ENCODE measurements at places on chromosomes 3 and 15.

GRCh38 chr3:139527265-139527664, 12.3 kb downstream of the RBP1 start:
- no peak for DNase-seq

GRCh38 chr3:56802378-56802745, 613 bp upstream of the ARHGEF3 start:
- no peak for DNase-seq

GRCh38 chr3:10435850-10436249, 69.5 kb downstream of the ATP2B2 start:
- DNase-seq, result no peak

DNA sequence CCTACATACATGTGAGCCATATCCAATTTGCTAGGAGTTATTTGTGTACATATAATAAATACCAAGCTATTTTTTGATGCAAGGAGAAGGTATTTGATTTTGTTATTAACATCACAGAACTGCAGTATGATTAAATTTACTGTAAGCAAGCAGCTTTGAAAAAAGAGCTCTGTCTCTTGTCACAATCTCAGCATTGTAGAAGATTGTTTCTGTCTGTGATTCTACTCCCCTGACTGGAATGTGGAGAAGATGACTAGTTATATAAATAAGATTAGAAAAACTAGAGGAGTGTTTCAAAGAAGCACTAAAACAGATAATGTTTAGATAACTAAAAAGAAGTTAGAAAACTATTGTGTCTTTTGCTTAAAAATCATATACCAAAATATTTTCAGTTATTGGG, 17.1 kb upstream of the DCBLD2 start:
- DNase-seq, result no peak

- no peak for DNase-seq
These were observed 109.8 kb upstream of the TBC1D5 start for GRCh38 chr3:17852217-17852616.

GRCh38 chr15:80953001-80953952, 36.3 kb downstream of the MESD start:
- DNase-seq, result no peak

DNA sequence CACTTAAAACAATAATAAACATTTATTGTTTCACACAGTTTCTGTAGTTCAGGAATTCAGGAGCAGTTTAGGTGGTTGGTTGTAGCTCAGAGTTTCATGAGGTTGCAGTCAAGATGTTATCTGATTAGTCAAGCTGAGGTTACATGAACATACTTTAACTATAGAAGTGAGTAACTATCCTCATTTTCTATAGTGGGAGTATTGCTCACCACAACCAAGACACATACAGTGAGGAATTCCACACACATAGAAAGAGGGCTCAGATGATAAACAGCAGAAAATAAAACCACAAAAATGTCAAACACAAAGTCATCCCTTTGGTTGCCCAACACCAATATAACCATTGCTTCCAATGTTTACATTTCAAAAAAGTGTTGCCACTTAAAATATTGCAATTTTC, 13.6 kb downstream of the SCN11A start:
- DNase-seq, result peak; percentile 68

DNA sequence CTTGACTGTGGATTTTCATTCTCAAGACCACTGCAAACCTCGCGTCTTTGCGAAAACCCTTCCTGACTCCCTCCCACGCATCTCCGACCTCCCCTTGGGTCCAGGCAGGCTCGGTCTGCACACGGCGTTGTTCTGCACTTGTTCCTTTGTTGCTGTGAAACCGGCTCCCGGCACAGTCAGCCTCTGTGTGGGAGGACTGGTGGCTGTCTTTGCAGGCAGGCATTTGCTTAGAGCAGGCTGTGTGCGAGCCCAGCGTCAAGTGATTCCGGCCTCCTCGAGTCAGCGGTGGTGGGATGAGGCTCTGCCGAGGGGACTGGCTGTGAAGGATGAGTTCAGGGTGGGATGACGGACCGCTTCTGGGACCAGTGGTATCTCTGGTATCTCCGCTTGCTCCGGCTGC, 102.6 kb upstream of the ROPN1 start:
- no peak for DNase-seq

DNA sequence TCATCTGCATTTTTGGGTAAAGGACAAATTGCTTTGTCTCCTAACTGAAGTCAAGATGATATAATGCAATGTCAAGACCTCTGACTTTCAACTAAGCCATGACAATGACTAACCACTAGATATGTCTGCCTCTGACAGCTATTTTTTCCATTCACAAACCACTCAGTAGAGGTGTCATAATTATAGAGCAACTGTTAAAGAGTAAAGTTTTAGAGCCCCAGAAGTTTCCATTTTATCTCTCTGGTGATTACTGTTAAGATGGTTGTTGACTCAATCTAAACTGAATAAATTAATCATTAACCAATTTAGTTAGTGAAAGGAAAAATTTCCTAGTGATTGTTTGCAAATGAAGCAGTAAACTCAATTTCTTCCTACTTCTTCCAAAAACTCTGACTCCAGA, 779.9 kb downstream of the GRM7 start:
- no peak for DNase-seq

DNA sequence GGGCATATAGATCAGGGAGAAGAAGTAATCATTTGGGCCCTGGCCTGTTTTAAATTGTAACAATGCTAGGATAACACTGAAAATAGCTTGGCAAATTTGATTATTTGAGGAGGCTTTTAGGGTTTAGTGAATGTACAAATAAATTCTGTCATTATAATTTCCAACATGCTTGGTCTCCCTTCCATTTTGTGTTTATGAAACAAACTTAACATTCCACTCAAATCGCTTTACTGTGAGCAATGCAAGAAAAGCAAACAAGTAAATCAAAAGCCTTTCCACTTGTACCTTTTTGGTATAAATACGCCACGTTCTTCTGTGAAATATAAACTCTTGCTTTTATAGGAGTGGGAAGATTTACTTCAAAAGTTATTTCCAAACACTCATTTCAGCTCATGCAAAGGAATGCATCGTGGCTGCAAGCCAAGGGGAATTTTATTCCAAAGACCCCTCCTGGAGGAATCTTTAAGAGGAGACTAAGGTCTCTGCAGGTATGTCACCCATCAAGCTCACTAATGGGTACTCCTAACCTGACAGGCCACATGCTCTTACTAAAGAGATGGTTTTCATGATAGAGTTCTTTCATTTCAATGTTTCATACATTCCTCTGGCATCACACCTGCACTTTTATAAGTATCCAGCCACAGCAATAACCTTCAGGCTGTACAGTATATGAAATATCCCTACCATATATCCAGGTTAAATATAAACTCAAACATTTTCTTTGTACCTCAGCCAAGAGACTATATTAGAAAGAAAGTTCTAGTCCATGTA, 115.2 kb downstream of the P3H2 start:
- no peak for DNase-seq

- DNase-seq, result peak; percentile 99
These were observed at the start of gene RARB for GRCh38 chr3:25427942-25428788. Gene RARB (plus strand): TSS chr3:25428263. CDS start chr3:25428732, 469 bp downstream.

DNA sequence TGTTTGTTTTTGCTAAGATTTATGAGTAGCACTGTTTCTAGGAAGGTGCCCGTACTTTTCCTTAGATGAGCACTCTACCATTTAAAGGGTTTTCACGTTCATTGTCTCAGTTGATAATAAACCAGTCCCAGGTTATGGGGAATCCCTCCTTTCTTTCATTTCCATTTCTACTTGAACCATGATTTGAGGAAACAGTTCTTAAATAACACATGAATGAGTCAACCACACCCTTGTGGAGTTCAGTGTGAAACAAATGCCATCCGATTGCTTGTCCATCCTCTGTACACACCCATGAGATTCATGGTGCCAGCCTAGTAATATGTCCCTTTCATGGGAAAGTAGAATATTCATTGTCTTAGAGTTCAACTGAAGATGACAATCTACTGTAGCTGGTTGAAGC, 23.1 kb downstream of the CMTM8 start:
- DNase-seq, result no peak

DNA sequence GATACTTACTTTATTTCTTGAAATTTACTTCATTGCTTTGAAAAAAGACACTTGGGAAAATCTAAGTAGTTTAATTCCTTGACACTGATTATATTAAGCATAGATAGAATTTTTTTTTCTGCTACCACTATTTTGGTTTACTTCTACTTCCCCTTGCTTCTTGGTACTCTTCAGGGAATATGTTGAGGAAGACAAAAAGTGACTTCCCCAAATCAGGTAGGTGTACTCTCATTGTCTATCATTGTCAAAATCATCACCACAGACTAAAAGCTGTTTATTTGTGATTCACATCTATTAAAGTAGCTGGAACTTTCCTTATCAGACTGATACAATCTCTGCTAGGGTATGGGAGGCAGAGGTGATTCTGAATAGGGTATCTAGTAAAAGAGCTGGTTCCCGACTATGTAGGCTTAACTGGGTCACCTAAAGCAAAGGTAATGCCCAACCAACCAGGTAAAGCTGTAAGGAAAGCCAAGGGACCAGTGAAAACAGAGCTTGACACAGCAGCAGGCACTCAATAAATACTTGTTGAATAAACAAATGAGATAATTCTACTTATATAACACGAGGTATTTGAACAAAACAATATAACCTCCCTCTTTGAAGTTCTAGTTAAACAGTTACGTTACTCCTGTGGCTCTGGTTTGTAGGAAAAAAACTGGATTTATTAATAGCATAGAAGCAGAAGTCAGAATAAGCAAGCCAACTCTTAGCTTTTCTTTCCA, 346.9 kb downstream of the PLCL2 start:
- no peak for DNase-seq

DNA sequence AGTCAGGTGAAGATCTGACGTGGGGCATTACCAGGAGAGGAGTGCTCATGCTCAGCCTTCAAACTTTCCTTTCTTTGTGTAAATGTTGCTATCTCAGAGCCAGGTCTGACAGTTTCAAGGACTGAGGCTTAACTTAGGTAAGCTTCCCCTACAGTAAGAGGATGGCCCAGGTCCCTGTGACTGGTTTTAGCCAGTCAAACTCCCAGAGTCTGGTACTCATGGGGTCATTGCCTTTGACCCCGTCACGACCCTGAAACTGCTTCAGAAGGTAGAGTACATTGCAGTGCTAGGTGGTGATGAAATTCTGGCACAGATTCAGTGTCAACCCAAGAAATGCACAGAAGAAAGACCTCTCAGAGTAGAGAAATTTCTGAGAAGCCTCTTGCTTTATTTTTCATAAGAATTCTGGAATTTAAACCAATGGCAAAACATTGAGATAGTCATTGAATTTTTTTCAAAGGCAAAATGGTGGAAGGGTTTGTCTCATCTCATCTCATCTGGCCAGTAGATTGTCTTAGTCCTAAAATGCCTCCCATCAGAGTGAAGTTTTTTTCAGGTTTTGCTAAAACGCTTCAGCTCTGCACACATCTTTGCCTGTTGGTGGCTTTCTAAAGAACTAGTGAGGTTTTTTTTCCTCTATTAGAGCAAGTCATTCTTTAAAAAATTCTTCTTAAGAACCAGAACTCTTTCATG, 23.1 kb downstream of the ZBTB38 start:
- no peak for DNase-seq

DNA sequence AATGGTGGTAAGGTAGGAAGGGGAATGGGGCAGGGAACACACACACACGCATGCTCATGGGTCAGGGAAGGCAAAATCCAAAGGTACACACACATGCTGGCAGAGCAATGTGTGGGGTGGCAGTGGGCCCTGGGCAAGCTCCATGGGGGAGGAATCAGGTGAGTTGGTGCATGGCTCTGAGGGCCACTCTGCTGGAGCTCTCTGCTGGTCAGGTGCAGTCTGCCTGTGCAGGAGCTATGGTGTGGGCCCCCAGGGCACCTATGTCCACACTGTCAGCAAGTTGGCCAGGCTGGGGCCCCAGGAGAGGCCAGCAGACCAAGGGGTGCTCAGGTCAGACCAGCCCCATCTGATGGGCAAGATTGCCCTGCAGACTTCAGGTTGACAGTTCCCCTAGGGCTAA, 90.1 kb upstream of the GAP43 start:
- DNase-seq, result no peak

DNA sequence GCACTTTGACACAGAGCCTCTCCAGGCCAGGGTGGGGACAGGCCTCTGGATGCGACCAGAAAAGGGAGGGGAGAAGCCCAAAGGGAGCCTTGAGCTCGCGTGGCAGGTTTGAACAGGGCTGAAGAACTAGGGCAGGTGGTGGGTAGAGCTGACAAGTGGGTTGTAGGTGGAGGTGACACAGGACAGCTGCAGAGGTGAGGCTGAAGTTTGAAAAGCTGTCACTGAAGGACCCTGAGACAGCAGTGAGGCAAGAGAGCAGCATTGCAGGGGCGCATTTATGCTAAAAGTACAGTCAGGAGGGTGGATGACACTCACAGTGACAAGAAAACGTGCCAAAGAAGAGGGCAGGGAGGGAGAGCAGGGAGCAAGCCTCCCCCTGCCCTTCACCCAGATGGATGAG, 21.8 kb upstream of the EPB42 start:
- no peak for DNase-seq

DNA sequence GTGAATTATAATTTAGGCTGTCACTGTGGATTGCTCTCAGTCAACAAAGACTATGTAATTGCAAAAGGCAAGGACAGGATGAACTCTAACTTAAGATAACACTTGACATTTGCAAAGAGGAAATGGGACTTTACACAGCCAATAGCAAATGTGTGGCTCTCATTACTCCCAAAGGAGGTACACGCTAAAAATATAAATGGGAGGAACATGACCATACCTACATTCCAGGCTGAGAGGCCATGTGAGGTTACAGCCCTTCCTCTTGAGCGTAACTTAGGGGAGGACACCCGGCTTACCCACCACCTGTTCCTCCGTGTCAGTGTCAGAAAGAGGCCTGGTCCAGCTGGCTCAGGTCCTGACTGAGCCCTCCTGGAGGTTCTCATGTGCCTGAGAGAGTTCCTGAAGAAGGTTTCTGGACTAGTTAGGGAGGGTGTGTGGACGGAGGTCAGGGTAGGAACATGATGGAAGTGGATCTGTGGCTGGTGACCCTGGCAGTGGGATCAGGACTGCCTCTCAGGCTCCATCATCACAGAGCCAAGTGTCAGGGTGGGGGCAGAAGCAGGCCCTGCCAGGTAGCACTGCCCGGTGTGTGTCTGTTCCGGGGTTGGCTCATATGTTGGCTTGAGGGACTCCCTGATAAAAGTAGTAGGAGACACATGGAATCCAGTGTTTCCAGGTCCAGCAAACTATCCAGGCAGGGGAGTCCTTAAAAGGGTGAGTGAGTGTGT, 7.9 kb downstream of the POPDC2 start:
- no peak for DNase-seq

DNA sequence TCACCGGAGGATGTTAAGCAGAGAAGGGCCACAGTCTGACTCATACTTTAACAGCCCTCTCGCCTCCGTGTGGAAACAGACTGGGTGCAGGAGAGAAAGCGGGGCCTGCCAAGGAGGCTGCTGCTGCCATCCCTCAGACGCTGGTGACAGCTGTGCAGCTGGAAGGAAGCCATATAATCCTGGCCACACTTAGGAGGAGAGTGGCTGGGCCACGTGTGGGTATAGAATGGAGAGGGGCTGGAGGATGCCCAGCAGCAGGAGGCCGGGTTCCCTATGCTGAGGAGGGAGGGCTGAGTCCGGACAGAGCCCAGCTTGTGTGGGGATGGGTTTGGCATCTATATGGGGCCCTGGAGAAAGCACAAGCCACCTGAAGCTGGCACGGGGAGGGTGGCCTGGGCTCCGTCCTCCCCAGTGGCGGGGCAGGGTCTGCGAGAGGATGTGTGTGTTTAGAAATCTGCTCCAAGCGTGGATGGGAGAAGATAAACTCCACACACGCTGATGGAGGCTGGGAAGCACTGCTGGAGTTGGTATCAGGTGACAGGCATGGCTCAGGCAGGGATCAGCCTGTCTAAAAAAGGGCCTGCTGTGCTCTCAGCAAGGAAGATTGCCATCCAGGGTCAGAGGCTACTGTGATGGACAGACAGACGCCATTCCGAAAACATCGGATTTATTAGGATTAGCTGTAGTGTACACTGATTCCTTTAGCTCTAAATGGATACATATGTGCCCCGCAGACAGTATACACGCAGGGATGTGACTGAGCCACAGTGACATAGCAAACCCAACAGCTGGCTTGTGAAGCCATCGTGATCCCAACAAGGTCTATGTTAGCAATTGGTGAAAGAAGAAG, 15.9 kb downstream of the ABTB1 start:
- peak; percentile 25 for DNase-seq

All from brain microvascular endothelial cell (primary cell).